T-helper 2 cell (primary cell): ENCODE measurements at places on chromosomes 11 and 22.

GRCh38 chr22:35977136-35977535, 51.5 kb downstream of the RBFOX2 start:
- no peak for DNase-seq

DNA sequence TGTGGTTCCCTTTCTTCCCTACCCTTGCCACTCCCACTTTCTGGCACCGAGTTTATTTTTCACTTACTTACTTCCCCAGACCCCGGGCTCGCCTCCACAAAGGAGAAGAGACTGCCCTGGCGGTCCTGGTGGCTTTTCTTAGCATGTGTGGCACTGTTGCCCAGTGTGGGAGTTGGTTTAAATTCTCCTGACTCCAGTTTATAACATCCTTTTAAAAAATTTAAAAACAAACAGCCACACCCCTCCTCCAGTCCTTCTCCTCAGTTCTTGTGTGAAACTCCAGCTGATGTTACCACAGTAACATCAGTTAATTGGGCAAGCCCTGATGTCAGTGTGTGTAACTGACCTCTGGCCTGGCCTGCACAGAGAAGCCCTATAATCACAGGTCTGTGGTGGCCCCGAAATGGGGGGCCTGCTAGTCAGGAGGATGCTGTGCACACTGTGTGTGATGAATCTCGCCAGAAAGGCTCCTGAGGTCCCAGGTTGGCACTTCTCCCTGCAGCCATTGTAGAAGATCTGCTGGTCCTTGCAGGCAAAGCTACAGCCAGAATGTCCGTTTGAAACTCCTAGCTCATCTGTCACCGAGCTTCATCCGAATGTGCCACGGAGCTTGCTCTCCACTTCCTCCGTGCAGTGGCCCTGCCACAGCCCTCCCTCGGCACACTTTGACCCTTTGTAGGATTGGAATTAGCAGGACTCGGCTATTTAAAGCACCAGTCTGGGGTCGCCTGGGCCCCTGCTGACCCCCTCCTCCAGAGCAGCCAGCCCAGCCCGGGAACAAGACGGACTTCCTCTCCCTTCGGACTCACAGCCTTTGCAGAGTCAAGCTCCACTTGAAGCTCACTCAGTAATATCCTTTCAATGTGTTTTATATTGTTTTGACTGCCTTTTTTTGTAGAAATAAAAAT, 7.6 kb downstream of the YDJC start:
- DNase-seq = no peak

GRCh38 chr11:126062679-126063506, at the start of gene CDON:
Gene CDON, minus strand, starts transcription at chr11:126062866. Its CDS starts 39,390 bp downstream, at chr11:126023476.
- DNase-seq = peak; percentile 82

DNA sequence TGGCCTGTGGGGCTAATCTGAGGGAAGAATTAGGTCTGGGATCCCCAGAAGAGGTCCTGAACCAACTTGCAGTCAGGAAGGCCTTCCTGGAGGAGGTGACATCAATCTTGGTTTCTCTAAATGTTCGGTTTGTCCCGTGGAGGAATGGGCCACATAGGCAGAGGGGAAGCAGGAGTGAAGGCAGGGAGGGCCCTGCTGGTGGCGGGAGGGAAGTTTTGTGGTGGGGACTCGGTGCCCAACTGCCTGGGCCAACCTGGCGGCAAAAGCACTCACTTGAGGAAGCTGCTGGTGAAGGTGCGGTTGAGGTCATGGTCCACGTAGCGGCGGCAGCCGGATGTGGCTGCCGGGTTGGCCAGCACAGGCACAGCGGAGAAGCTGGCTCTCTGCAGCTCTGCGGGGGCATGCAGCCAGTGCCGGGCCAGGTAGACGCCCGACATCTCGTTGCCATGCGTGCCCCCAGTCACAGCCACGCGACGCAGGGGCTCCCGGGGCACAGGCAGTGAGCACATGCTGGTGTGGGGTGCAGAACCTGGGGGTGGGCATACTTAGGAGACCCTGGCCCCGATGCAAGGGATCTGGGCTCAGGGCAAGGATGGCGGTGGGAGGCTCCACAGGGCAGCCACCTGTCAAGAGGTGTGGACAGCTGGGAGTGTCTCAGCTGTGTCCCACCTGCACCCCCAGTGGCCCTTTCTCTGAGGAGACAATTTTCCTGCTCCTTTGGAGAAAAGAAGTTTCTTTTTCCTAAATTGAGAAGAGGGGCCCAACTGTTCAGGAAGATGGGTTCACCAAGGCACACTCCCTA, 3.8 kb downstream of the ACY3 start:
- peak; percentile 87 for DNase-seq

GRCh38 chr22:36552289-36552688, 23.3 kb upstream of the EIF3D start:
- DNase-seq = no peak

DNA sequence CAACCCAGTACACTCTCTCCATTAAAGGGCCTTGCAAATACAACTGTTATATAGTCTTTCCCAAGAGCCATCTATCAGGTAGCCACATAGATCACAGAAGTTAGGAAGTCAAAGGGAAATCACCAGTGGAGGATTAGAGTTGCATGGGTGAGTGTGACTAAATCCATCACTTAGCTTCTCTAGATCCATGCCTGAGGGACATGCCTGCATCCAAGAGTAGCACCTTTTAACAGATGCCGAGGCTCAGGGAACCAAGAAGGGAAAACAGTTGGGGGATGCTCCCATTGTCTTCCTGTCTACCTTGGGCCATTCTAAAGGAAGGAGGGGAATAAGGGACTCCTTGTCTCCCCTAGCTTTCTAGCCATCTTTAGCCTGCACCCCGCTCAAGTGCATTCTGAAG, 77.9 kb downstream of the XRRA1 start:
- DNase-seq = no peak

DNA sequence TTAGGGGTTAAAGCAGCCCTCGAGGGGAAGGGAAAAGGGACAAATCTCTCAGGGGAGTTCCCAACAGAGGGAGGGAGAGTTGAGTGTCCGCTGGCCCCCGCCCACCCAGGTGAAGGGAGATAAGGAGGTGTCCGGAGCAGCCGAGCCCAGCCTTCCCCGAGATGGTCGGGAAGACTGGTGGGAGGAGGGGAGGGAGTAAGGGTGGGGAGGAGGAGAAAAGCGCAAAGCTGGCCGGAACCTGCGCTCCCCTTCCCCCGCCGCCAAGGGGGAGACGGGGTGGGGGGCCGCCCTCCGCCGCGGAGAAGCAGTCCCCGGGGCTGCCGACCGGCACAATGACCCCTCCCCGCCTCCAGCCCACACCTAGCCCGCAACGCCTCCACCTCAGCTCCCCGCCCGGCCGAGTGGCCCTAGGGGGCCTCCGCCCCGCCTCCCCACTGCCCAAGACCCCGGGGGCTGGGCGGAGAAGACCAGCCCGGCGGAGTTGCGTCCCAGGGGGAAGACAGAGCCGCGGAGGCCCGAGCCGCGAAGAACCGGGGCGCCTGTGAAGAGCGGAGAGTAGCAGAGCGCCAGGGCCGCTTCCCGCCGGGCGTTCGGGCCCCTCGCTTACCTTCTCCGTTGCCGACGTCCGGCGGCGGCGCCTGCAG, 479 bp downstream of the RSF1 start:
- peak; percentile 17 for DNase-seq

DNA sequence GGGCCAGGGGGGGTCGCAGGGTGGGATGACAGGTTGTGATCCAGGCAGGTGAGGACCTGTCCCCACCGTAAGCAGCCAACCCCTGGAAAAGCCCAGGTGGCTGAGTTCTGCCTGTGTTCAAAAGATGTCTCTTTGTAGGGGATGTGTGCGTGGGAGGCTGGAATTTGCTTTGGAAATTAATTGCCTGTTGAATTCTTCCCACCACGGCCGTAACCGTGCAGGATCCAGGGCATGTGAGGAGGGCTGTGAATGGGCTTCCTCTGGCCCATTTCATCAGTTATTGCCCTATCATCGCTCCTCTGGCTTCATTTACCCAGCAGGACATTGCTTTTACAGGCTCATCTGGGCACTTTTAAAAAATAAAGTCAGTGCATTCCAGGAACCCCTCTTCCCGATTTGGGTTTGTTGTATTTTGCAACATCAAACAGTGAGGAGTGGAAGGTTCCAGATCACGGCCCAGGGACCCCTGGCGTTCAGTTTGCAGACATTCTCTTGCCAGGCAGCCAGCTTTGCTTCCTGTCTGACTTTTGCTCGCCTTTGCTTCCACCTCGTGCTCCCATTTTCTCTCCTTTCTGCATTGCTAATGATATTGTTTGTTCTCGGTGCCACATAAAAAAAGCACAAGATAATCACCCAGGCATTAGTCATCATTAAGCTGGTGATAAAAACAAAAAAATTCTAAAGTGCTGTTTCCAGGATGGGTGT, 1306.6 kb downstream of the BRD1 start:
- no peak for DNase-seq

DNA sequence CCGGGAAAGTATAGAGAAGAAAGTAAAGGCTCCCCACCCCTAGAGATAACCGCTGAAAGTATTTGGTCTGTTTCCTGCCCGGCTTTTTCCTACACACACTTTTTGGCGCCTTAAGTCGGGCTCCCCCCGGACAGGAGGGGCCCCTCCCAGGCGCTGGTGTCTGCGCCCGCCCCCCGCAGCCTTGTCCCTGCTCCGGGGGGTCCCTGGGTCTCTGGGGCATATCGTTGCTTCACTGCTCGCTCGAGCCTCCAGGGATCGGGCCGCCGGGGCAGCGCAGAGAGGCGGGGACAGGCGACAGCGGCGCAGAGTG, 928 bp upstream of the CRACR2B start:
- no peak for DNase-seq

GRCh38 chr11:119320240-119320775, 3.4 kb upstream of the MCAM start:
- DNase-seq = no peak

DNA sequence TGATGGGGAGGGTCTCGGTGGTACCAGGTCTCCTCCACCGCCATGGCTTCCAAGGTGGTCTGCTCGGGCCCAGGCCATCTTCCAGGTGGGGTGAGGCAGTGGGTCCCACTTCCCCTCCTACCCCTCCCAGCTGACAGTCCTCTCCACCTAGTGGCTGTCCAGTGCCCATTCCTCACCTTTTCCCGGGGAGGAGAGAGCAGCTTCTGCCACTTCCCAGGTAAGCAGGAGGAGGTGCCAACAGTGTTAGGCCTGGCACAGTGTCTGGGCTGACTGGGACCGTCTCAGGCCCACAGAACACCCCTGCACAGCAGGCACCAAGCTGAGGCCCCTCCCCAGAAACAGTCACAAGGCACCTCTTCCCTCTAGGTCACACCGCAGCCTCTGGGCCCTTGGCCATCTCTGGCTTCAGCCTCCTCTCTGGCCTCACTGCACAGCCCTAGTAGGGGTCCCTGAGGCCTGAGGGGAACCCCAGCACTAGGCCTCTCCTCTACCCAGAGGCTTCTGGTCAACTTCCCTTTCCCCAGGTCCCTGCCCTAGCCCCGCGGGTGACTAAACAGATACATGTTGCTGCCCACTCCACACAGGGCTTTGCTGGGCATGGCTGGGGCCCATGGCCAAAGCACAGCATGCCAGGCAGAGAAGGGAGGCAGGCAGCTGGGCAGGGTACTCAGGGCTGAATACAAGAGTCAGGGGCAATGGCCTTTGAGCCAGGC, 2.3 kb upstream of the ANKRD13D start:
- no peak for DNase-seq

GRCh38 chr11:1628506-1629325, 859 bp upstream of the KRTAP5-5 start:
- DNase-seq = peak; percentile 38

DNA sequence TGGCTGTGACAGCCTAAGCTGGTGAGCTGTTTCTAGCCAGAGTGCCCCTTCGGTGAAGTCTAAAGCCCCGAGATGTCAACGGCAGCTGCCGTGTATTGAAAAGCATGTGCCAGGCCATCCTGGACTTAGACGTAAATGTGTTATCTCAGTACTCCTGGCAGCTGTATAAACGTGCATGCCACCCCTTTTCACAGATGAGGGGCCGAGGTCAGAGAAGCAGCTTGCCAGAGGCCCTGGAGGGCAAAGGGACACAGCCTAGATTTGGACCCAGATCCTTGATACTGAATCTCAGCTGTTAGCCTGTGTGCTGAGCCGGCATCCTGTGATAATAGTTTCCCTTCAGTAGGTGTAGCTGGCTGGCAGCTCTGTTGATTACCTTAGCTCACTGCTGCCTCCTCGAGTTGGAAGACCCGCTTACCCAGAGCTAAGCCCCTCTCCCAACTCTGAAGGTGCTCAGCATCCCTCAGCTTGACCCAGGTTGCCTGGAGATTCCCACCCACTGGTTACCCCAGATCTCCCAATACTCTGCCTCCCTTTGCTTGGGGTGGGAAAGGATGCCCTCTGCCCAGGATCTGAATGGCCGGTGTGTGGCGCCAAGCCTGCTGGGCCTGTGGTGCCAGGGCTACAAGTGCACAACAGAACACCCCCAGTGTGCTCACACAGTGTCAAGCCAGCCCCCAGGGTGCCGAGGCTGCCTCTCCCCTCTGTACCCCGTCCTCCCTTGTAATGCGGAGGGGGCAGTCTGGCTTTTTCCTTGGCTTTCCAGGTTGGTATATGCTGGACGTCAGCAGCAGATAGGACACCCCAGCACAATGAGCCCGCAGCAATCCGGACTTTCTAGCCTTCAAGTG, 59.8 kb upstream of the WNT7B start:
- DNase-seq = peak; percentile 48

GRCh38 chr11:27052668-27053067, 12.1 kb downstream of the BBOX1 start:
- no peak for DNase-seq

GRCh38 chr11:74951226-74951625, 2.2 kb downstream of the SPCS2 start:
- DNase-seq = no peak

- DNase-seq = no peak
Observed at GRCh38 chr11:72411623-72412419, 22.5 kb downstream of the CLPB start.

DNA sequence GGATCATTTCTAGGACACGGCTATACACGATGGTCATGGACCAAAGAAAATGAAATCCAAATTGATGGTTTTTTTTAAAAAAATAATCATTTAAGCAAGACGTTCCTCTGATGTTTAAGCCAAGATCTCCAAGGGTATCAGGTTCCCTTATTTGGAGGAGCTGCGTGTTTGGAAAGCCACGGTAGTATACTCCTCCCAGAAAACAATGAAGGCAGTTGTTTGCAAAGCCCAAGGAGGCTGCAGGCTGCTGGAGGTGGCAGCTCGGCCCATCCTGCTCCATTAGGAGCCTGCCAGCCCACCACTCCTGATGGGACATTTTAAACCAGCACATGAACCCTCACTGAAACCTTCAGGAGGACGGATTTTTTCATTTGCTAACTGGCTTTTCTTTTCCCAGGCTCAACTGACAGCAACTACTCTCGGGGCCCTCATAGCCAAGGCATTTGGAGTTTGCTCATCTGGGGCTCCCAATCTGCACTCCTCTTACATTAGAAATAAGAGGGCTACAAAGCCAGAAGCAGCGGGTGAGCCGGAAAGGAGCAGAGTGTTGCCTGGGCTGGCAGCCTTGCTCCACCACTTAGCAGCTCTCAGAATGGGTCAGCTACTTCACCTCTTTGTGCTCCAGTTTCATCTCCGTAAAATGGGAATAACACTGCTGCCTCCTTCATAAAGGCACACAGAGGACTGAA, 58.4 kb downstream of the ABTB2 start:
- DNase-seq = no peak

DNA sequence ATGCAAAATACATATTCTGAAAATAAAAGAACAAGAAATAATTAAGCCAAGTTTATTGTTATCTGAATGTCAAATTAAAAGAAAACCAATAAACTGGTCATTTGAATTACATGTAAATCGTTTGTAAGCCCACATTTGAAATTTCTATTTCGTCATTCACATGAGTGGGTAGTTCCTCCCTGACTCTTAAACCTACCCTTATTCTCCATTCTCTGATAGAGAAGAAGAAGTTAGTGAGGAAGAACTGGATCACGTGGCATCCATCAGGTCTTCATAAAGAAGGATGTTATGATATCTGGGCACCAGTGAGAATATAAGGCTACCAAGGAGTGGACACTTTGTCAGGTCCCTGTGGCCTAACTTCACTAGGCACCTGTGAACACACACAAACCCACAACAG, 328.1 kb downstream of the OPCML start:
- no peak for DNase-seq
